ENCODE measurements at places on chromosomes 7 and 10.

- DNase-seq: peak; percentile 38
Measured at GRCh38 chr10:28592953-28593352, 60.0 kb downstream of the WAC start.

- no peak for DNase-seq
Measured at GRCh38 chr10:45581216-45581549, 91.4 kb downstream of the ZFAND4 start.

GRCh38 chr10:11142777-11143176, 125.1 kb downstream of the CELF2 start:
- no peak for DNase-seq

DNA sequence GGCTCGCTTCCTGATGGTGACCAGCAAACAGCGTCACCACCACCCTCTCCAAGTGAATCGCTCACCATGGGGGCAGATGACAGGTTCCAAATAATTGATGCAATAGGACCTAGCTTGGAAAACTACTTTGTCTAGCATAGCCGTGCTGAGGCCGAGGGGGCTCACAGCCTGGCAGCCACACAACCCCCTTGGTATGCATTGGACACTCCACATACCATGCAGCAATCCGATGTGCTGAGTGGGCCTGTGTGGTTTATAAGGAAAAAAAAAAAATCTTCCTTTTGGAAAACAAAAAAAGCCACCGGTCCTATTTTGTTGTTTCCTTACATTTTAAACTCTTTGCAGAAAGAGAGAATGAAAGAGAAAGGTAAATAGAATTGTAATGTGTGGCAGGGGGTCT, 15.1 kb downstream of the GATA3 start:
- no peak for DNase-seq

DNA sequence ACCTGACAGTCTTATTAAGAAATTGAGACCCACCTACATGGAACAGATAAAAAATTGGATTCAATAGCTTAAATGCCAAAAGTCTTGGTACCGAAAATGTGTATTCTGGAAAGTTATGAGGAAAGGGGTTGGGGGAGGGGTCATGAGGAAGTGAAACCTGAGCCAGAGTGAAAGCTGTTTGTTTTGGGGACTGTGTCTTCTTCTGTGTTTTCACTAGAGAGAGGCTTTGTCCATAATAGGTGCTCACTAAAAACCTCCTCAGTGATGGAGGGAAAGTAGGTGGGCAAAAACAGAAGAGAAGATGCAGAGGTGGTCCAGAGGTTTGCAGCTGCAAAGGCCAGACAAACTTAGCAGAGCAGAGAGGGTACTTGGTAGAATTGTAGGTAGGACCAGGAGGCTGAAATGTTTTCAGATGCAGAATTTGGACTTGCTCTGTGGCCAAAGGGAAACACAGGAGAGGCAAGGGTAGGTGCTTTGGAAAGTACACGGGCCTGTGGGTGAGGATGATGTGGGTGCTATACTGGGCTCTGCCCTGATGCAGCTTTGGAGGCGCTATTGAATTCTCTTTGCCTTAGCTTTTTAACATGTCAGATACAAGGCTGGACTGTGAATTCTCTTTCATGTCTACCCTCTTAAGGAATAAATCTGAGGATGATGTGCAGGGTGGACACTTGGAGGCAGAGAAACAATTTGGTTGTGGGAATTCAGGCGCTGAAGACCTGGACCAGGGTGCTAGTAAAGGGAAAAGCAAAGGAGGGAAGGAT, 254.6 kb downstream of the PTEN start:
- DNase-seq: peak; percentile 51
